Stimulated activated CD4-positive, alpha-beta T cell treated with anti-CD3 and anti-CD28 coated beads, Interleukin-2, amount 100 ng/mL, for 24 hours (primary cell): ENCODE measurements at places on chromosomes 5 and 9.

DNA sequence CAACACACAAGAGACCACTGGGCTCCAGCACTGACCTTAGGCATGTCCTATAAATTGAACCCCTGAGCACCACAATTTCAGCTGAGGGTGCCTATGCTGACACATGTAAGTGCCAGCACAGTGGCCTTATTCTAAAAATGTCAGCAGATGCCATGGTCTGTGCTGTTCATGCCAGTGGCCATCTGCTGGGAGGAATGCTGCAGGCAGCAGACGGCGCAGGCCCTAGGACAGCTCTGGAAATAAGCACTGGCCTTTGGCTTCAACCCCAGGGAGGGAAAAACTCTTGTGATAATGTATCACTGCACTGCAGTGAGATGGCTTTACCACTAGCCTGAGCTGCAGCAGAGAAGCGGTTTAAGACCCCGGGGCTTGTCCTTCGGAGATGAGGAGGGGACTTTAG lies 98.5 kb downstream of the SYK start:
- DNase-seq, result no peak

DNA sequence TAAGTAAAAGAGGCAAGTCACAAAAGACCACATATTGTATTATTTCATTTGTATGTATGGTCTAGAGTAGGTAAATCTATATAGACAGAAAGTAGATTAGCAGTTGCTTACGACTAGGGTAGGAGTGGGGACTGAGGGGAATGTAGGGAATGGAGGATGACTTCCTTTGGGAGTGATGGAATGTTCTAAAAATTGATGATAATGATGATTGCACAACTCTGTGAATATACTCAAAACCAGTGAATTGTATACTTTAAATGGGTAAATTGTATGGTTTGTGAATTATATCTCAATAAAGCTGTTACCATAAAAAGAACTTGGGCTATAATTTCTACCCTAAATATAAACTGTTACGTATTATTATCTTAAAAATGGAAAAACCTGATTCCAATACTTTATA lies 35.0 kb downstream of the ADAMTS6 start:
- no peak for DNase-seq

GRCh38 chr9:88826771-88827181 lies 164.5 kb upstream of the S1PR3 start:
- DNase-seq, result no peak

- peak; percentile 13 for DNase-seq
These were observed 137.7 kb downstream of the PRELID2 start for GRCh38 chr5:145697251-145697990.

GRCh38 chr5:139443831-139444453 lies 4.6 kb upstream of the DNAJC18 start:
- DNase-seq, result no peak

- DNase-seq, result no peak
These were observed 498.1 kb upstream of the TNC start for GRCh38 chr9:115615821-115616665.

DNA sequence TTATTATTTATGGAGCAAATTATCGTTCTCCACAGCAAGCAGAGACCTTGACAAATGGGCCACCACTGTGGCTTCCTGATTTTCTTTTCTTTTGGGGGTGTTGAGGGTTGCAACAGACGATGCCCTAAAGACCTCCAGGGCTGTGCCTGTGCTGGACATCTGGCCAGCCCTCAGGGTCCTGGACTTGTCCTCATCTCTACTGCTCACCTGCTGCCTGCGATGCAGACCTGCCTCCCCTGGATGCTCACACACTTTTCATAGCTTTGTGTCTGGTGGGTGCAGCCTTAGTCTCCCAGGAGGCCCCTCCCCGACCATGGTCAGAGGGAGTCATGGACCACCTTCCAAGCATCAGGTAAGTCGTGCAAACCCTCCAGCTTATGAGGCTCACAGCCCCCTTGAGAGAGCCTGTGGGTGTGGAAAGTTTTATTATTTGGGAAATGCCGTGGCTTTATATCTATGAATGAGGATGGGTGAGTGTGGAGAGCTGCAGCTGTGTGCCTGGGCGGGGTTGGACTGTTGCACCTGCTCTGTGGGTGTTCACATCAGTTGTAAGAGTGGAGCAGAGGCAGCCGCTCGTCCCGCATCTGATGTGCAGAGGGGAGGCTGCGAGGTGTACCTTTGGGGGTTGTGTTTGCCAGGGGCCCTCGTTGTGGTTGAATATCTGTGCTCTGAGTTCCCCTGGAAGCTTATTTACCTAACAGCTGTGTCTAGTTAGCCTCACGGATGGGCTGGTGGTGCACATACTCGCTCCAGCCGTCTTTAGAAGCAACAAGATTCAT lies 126.3 kb upstream of the IRX4 start:
- no peak for DNase-seq

- DNase-seq, result no peak
These were observed 41.7 kb upstream of the SLC9A3 start for GRCh38 chr5:565782-566440.

DNA sequence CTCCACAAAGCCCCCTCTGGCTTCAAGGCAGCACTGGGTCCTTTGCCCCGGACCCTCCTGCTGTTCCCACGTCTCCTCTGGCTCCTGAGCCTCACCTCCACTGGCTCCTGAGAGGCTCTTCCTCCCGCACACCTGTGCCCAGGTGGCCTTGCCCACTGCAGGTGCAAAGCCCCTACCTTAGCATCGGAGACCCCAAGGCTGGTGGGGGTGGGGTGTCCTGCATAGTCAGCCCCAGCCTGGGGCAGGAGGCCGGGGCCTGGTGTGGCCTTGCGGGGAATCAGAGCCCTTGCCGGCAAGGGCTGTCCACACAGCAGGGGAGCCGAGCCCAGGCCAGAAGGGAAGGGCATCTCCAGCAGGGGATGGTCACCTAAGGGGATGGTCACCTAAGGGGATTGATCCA lies 41.3 kb upstream of the CEP72 start:
- no peak for DNase-seq

GRCh38 chr5:32076699-32077695 lies 97.1 kb downstream of the GOLPH3 start:
- DNase-seq, result peak; percentile 44

GRCh38 chr9:98550206-98550820 lies 158.4 kb downstream of the GABBR2 start:
- no peak for DNase-seq

DNA sequence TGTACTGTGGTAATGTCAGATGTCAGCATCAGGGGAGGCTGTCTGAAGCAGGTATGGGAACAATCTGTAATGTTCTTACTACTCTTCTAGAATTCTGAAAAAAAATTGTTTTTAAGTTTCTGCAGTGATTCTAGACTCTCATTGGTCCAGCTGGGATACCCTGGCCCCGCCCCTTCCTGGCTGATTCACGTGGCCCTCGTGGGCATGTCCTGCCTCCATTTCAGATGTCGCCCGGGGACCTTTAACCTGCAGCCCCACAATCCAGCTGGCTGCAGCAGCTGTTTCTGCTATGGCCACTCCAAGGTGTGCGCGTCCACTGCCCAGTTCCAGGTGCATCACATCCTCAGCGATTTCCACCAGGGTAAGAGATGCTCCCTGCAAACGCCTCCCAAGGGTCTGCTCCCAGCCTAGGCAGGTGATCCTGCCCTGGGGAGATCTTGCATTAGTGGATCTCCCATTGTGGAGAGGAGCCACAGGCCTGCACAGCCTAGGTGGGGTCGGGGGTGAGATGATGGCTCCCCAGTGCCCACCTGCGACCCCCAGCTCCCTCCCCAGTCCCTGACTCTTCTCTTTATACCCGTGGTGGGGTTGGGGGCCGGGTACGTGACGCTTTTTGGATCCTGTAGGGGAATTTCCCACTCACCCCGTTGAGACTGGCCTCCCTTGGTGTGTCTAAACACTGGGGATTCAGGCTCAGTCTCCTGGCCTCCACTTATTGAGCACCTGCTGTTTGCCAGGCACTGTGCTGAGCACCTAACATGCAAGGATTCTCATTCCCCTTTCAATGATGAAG lies 36.5 kb downstream of the LAMC3 start:
- DNase-seq, result peak; percentile 49

DNA sequence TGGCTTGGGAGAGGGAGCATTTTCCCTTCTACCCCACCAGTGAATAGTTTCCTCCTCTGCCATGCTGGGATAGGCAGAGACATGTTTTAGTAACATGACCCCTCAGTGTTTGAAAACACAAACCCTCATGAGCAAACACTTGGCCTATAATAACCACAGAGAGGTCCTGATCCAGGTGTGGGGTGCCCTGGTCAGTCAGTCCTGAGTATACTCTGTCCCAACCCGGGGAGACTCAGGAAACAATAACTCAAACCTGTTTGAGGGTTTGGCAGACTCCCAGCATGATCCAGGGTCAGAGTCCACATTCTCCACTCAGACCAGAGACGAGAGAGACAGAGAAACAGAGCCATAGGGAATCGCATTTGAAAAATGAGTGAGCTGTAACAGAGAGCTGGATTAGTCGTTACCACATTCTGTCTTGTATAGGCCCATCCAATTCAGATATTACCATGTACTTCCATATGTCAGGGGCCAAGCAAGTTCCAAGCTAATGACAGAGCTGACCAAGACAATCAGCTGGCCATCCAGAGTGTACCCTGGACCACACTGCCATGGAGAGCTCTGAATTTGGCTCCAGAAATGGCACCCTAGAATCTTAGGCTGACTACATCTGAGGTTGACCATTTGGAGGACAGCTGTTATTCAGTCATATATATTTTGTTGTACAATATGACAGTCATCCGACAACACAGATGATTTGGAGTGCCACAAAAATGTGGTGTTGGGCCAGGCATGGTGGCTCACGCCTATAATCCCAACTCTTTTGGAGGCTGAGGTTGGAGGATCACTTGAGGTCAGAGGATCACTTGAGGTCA lies 4.2 kb upstream of the CA9 start:
- no peak for DNase-seq

GRCh38 chr5:132389051-132389331 lies 19.5 kb downstream of the SLC22A5 start:
- no peak for DNase-seq

- DNase-seq, result no peak
These were observed 24.4 kb upstream of the VDAC1 start for GRCh38 chr5:134029156-134029555.

DNA sequence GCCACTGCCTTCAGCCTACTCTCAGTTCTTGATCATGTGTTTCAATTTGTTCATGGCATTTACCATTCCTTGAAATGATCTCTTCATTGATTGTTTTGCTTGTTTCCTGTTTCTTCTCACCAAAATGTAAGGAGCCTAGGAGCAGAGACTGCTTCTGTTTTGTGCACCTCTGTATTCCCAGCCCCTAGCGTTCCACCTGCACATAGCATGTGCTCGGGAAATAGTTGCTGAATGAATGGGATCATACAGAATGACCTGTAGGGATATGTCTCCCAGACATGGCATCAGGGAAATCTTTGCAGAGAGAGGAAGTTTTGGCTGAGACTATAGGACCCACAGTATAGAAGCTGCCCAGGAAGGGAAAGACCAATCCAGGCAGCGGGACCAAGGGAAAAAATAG lies 6.2 kb upstream of the CERCAM start:
- no peak for DNase-seq

- no peak for DNase-seq
These were observed 78.5 kb downstream of the ZCCHC7 start for GRCh38 chr9:37198831-37199230.

DNA sequence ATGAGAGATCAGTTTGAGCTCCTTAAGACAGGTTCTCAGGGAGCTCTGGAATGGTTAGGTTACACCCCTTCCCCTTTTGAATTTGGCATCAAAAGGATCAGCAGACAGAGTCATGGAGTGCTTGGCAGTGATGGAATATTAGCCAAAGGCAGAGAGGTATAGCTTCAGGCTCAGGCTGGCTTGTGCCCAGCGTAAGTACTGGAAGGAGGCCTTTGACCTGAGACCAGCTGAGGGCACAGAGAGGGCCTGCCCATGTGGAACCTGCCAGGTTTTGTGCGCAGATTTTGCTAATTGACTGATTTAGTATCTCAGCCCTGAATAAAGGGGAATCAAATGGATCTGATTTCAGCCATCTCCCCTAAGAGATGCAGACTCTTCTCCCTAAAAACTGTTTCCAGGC lies 81.5 kb downstream of the RGS3 start:
- DNase-seq, result no peak

- no peak for DNase-seq
These were observed 17.9 kb upstream of the RPS23 start for GRCh38 chr5:82295959-82296531.

- no peak for DNase-seq
These were observed 92.0 kb downstream of the TMEM232 start for GRCh38 chr5:110634475-110634874.

- no peak for DNase-seq
These were observed 4.2 kb downstream of the NKX2-5 start for GRCh38 chr5:173230690-173231380.
